NCI-H2171 treated with DMSO at 0.1 percent for 48 hours (cell line): ENCODE measurements at places on chromosomes 6 and 20.

- no peak for DNase-seq
Measured at GRCh38 chr20:40335437-40335836, 353.6 kb downstream of the MAFB start.

- DNase-seq = no peak
Measured at GRCh38 chr6:25167961-25168360, 111.2 kb upstream of the CARMIL1 start.

DNA sequence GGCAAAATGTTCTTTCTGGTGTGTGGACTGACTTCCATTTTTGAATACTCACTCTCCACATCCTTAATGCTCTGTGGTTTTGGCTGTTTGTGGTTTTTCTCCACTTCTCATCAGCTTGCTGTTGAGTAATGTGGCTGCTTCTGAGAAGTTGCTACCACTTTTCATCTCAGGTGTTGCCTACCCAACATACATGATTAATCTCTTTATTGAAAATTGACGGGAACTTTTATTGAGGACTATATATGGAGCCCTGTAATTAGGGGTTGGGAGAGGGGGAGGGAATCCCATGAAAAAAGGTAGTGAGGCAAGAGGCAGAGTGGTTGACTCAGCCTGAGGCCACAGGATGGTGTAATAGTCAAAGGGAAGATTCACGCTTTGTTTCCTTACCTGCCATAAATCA, 17.6 kb downstream of the IL22RA2 start:
- no peak for DNase-seq

- DNase-seq = no peak
Measured at GRCh38 chr6:53378208-53378607, 29.5 kb upstream of the ELOVL5 start.

DNA sequence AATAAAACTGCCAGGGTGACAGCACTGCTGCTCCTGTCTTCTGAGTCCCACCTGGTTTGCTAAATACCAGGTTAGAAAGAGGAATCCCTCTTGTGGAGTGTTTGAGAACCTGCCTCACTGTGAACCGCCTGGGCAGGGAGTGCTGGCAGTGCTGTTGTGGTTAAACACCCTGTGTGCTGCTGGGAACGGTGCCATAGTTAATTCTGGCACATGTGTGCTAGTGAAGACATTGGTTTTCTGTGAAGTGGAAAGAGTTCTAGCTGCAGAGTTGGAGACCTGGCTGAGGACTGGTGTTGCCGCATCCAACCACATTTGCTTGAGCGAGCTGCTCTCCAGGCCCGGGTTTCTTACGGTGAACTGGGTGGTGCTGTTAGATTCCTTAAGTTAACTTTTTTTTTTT, 72.7 kb downstream of the IGF2R start:
- no peak for DNase-seq

- no peak for DNase-seq
Measured at GRCh38 chr6:45690846-45691245, 313.1 kb upstream of the SUPT3H start.

- DNase-seq = peak; percentile 92
Measured at GRCh38 chr6:150314230-150315188, 54.3 kb upstream of the IYD start.

GRCh38 chr6:89272596-89272995, 42.5 kb downstream of the GABRR2 start:
- no peak for DNase-seq

DNA sequence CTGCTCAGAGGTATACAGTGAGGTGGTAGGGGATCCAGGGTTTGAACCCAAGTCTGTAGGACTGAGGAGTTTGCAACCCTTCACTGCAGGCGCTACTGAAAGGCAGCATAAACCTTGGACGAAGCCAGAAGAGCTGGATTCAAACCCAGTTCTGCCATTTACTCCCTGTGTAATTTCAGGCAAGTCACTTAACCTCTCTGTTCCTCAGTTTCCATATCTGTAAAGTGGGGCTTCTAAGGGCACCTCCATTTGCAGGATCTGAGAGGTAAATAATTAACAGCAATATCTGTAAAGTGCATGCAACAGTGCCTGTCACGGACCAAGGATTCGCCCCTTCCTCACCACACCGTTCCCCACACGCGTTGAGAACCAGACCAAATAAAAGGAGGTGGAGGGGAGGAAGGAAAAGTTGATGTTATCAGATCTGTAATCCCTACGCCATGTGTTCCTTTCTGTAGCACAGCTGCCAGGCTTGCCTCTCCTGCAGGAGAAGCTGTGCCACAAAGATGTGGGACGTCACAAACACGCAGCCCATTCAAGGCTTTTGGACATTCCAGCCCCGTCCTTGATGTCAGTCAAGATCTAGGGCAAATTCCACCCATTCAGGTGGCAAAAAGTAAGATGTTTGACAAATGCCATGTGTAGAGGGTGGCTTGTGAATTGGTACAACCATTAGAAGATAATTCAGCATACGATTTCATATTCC, 9.8 kb downstream of the RIPOR3 start:
- DNase-seq = no peak

DNA sequence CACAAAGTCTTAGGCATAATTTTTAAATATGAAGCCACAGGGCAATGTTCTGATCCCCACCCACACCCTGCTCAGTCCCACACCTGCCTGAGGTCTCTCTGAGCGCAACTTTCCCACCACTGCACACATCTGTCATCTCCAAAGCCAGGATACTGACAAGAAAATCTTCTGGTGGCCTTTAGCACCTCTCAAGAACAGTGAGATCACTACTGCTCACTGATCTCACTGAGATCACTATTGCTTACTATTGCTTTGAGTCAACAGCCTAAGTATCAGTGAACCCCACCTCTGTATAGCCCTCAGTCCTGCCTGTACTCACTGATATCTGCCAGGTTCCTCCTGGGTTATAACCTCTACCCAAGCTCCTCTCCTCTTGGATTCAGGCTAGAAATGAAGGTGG, 6.4 kb downstream of the TNFRSF21 start:
- no peak for DNase-seq

DNA sequence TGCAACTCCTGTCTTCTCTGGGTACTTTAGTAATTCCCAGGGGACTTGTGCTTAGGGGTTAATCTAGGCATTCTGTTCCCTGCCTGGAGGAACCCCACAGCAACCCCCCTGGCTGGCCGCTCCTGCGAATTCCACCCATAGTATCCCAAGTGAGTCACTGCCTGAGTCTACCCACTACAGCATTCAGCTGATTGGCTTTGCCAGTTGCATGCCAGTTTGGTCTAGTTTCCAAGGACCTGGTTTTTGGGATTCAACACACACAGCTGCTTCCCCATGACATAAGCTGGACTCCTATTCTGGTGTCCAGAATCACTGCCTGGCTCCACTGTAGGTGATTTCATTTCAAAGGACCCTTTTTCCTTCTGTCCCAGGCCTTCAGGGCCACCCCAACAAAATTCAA, 40.3 kb downstream of the PLCG1 start:
- no peak for DNase-seq

GRCh38 chr6:72424476-72424875, 197.4 kb upstream of the KCNQ5 start:
- DNase-seq = no peak

DNA sequence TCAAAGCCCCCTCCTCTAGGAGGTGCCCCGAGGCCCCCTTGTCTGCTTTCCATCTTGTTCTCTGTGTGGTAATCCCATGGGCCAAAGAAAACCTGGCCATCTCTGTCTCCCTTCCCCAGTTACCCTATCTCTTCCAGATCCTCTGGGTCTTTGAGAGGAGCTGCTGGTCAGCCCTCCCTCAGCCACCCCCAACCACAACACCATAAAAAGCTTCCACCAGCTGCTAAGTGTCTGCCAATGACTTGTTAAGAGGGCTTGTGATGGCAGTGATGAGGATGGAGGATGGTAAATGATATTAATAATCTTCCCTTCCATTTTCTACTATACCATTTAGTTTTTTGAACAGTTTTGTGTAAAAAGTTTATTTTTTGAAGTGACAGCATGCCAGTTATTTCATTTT, 17.3 kb downstream of the TRIM26 start:
- DNase-seq = no peak

GRCh38 chr6:72032086-72032485, 145.7 kb downstream of the RIMS1 start:
- DNase-seq = no peak

GRCh38 chr6:24520929-24521546, 26.3 kb downstream of the ALDH5A1 start:
- DNase-seq = no peak

DNA sequence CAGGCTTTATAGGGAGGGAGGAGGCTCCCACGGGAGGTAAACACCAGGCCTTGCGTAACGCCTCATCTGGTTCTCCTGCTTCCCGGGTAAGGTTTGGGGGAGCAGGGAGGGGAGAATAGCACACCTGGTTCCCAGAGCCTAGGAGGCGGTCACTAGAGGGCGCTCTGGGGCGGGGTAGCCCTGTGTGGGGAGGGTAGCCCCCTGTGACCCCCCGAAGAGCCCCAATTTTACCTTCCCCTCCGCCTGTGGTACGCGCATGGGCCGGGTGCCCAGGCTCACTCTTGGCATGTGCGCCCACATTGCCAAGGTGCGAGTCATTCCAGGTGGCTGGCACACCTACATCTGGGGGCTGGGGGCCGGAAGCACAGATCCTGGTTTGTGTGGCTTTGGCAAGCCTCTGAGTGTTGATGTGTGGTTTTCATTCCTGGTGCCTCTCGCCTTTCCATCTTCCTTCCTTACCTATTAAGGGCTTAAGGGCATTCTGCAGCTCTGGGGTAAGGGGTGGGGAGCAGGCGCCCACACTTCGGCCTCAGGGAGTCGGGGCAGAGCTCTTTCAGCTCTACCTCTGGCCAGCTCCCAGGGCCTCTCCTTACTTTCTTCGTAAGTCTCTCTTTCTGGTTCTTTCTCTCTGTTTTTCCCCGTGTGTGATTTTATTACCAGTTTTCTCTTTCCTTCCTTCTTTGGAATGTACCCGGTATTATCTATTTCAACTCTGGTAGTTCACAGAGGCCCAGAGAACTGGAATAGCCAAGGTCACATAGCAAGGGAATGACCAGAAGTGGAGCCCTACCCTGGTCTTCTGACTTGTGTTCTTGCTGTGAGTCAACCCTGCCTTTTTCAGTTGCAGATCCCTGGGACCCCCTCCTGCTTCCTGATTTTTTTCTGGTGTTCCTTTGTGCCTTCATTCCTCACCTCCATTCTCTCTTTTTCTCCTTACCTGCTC, 492 bp upstream of the RNF39 start:
- peak; percentile 64 for DNase-seq

DNA sequence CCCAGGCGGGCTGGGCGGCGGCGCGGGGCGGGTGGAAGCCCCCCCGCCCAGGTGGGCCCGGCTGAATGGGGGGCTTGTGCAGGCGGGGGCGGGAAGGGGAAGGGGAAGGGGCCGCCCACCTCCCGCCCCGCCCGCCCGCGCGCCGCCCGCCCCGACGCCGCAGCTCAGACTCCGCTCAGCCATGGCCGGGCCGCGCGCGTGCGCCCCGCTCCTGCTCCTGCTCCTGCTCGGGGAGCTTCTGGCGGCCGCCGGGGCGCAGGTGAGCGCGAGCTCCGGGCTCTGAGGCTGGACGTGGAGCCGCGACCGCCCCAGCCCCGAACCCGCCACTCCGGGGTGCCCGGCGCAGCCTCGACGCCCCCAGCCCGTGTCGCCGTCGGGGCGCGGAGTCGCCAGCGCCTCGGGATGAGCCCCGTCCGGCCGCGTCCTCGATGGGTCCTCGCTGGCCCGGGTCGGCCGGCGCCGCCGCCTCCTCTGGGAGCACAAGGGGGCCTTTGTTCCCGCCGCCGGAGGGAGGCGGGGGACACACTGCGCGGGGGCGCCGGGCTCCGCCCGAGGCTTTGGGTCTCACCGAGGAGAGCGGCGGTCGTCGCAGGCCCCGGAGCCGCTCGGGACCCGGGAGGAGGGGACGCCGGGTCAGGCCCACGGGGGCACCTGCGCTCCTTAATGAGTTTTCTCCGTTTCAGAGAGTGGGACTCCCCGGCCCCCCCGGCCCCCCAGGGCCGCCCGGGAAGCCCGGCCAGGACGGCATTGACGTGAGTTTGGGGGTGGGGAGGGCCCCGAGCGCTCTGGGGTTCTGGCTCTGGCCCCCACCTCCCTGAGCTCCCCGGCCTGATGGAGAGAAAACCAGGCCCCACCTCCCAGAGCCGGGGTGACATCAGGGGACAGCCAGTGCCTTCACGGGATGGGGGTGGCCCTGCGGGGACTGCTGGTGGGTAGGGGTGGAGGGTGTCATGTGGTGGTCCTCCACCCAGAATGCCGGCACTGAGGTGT, at the start of gene COL9A3:
COL9A3 (plus strand) TSS at position 167 of the 990 bp plus-strand sequence; CDS start at position 182, 15 bp downstream.
- peak; percentile 53 for DNase-seq

DNA sequence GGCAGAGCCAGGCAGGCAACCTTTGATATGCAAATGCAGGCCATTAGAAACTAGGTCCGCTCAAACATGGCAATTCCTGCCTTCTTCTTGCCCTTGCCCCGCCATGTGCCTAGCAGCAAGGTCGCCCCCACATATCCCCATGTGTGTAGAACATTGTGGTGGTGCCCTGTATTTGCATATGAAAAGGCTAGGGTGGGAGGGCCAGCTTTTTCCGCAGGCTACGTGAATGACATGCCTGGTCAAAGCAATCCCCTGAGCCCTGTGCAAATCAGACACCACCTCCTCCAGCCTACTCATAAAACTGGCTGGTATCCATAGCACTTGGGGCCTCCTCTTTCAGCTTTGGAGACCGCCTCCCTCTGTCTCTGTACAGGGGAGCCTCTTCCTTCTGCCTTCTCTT, 31.6 kb downstream of the GSTA2 start:
- DNase-seq = no peak

DNA sequence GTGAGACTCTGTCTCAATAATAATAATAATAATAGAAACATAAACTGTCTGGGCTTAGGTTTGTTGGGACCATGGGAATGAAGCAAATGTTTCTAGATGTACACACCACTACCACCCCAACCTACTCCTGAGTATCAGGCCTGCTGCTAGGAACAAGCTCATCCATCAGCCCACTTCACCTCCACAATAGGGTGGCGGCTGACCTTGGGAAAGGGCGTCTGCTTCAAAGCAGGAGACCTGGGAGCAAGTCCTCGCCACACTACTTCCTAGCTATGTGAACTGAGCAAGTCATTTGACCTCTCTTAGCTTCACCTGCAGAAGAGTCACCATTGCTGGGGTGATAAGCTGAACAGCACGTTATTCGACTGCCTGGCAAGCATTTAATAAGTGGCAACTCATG, 3.1 kb upstream of the FOXP4 start:
- DNase-seq = no peak

- no peak for DNase-seq
Measured at GRCh38 chr20:53608456-53609452, 15.1 kb upstream of the ZNF217 start.

GRCh38 chr20:3374296-3374695, 33.2 kb downstream of the DNAAF9 start:
- no peak for DNase-seq

DNA sequence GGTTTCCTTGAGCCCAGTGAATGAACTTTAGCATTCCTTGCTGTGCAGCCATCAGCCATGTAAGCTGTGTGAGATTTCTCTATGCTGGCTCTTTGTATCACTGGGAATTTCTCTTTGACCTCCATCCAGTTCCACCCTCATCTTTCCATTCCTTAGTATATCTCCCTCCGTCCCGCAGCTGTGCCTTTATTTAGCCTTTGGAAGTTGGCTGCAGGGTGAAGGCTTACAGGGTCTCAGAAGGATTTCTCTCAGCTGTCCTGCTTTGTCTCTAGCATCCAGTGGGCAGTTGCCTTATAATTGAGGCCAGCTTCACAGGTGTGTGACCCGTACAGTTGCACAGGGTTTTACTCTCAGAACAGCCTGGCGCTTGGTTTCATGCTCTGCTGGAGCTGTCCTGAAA, 144.3 kb downstream of the PXDC1 start:
- no peak for DNase-seq
